Vagina (tissue), 2 donors: ENCODE measurements at places on chromosomes 3 and 15. TPM values are rescaled to one million over a fixed set of nuclear protein-coding genes. Genes with fewer than 3 reads are reported as not detected.

MYH15 gene
- total RNA-seq, result not detected

HCLS1 gene
- 35.4 TPM for total RNA-seq

FOXB1 gene
- not detected for total RNA-seq

HHATL gene
- total RNA-seq, result not detected
